ENCODE measurements at places on chromosomes 5 and 9. TPM values are rescaled to one million over a fixed set of nuclear protein-coding genes. Genes with fewer than 3 reads are reported as not detected.

The GLIPR2 gene
- 37.2 TPM for total RNA-seq

The AKNA gene
- 10.3 TPM for total RNA-seq

The NXNL2 gene
- total RNA-seq, result not detected

The ORM1 gene
- not detected for total RNA-seq

The SLCO6A1 gene
- not detected for total RNA-seq

The CCDC152 gene
- 0.33 TPM for total RNA-seq

The PCDH1 gene
- total RNA-seq, result 211 TPM

The ENHO gene
- total RNA-seq, result 0.29 TPM

The IL7R gene
- 3.6 TPM for total RNA-seq

The SMIM3 gene
- 2.0 TPM for total RNA-seq

The DND1 gene
- total RNA-seq, result not detected

The FIBCD1 gene
- 0.29 TPM for total RNA-seq

The HTR1A gene
- not detected for total RNA-seq

The TEK gene
- 89.3 TPM for total RNA-seq

The REEP2 gene
- 4.6 TPM for total RNA-seq

The UBE2R2 gene
- 35.9 TPM for total RNA-seq

The FOXI1 gene
- under 0.01 TPM for total RNA-seq

The FAM174A gene
- 17.6 TPM for total RNA-seq

The PNPLA7 gene
- total RNA-seq, result 1.1 TPM

The PCDHGC5 gene
- 1.4 TPM for total RNA-seq

The PTTG1 gene
- total RNA-seq, result 104 TPM

The STK10 gene
- 44.7 TPM for total RNA-seq

The AQP3 gene
- total RNA-seq, result not detected

The TCERG1 gene
- total RNA-seq, result 85.4 TPM

The RASGRF2 gene
- total RNA-seq, result 18.7 TPM

The SMARCA2 gene
- total RNA-seq, result 65.0 TPM

The KCNV2 gene
- total RNA-seq, result not detected

The WDR38 gene
- not detected for total RNA-seq

The ELOVL7 gene
- not detected for total RNA-seq

The DIPK1B gene
- total RNA-seq, result 182 TPM

The AUH gene
- 7.3 TPM for total RNA-seq

The NDUFA8 gene
- total RNA-seq, result 28.4 TPM

The GNE gene
- 12.3 TPM for total RNA-seq

The HBEGF gene
- 30.1 TPM for total RNA-seq

The ADAMTS13 gene
- 0.98 TPM for total RNA-seq

The IL33 gene
- total RNA-seq, result 12.7 TPM

The CCDC192 gene
- total RNA-seq, result not detected

The PCDHGA5 gene
- total RNA-seq, result 1.5 TPM

The GPRIN1 gene
- total RNA-seq, result 11.4 TPM

The CER1 gene
- total RNA-seq, result not detected

The FBN2 gene
- 5.9 TPM for total RNA-seq

The CTSV gene
- total RNA-seq, result 0.67 TPM

The IRX1 gene
- not detected for total RNA-seq

The ZNF454 gene
- 1.1 TPM for total RNA-seq

The OBP2B gene
- total RNA-seq, result not detected

The KIAA0825 gene
- 2.6 TPM for total RNA-seq

The INSL4 gene
- total RNA-seq, result not detected

The NMUR2 gene
- not detected for total RNA-seq

The DPM2 gene
- 19.6 TPM for total RNA-seq

The PCDHGA4 gene
- 6.3 TPM for total RNA-seq

The TNIP1 gene
- 101 TPM for total RNA-seq

The SPATA31D4 gene
- total RNA-seq, result not detected

The PCDHAC2 gene
- 0.33 TPM for total RNA-seq

The TMEFF1 gene
- total RNA-seq, result 10.7 TPM

The ZNF354C gene
- total RNA-seq, result 5.6 TPM

The TRPM6 gene
- 0.38 TPM for total RNA-seq
